Neuronal stem cell (in vitro differentiated cells): ENCODE measurements at places on chromosomes 1 and 21.

DNA sequence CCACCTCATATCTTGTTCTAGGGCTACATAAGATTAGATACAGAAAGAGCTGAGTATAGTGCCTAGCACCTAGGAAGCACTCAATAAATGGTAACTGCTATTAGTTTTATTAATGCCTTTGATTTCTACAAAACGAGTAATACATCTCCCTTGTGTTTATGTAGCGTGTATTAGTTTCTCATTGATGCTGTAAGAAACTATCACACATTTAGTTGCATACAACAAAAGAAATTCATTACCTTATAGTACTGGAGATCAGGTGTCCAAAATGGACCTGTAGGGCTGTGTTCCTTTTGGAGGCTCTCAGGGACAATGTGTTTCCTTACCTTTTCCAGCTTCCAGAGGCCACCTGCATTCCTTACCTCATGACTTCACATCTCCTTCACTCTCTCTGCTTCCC is 961 bp upstream of the ERO1B start:
- DNase-seq = no peak

DNA sequence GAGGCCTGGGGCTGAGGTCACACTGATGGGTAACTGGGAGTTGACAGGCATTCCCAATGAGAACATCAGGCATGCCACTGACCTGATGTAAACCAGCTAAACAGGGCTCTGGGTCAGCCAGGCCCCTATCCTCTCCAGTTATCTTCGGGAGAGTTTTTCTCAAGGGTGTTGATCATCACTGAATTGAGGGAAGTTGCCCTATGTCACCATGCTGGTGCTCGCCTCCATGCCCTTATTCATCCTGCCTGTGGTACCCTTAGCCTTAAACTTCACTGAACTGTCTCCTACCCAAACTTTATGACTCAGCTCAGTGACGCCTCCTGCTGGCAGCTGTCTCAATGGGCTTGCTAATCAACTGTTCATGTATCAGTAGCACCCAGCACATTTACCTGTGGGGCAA is 80.7 kb upstream of the TNR start:
- peak; percentile 29 for DNase-seq

- DNase-seq = no peak
Measured at GRCh38 chr1:168243198-168243597, 17.4 kb downstream of the SFT2D2 start.

DNA sequence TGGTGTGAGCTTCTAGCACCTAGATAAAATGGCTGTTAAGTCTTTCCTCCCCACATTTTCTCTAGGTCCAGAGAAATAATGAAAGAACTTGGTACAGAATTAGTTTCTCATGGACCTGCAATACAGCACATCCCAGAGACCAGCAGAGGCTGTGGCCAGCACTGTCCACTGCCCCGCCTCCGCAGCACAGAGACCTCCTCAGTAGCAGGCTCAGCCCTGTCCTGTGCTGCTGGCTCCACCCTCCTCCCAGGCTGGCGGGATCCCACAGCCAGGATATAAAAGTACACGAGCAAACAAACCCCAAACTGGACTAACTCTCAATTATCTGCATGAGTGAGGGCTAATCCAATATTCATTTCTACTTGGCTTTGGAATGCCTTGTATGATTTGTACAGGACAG is 401.5 kb downstream of the RPS6KC1 start:
- no peak for DNase-seq

GRCh38 chr1:60872426-60873054 is 209.8 kb upstream of the NFIA start:
- DNase-seq = no peak

GRCh38 chr1:172900376-172900997 is 150.3 kb downstream of the TNFSF18 start:
- DNase-seq = no peak

DNA sequence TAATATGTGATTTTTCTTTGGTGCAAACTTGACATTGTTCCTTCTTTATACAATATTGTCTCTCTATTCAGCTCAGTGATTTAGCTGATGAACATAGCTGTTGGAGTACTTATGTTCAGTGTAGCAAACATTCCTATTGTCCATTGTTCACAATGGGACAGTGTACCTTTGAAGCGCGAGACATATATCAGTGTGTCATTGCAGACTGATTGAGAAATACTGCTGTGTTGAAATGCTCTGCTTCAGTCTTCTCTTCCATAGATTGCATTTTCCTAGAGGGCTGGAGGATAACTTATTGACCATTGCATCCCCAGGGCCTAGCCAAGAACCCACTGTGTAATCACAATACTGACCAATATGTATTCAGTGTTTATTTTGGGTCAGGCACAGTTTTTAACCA is 46.5 kb downstream of the HLX start:
- no peak for DNase-seq

GRCh38 chr1:20008391-20008841 is 29.0 kb upstream of the PLA2G2A start:
- DNase-seq = no peak

GRCh38 chr1:69661686-69662085 is 94.0 kb downstream of the LRRC7 start:
- no peak for DNase-seq

- no peak for DNase-seq
Measured at GRCh38 chr1:116904791-116905320, 4.9 kb upstream of the PTGFRN start.

- no peak for DNase-seq
Measured at GRCh38 chr1:29809446-29810120, 573.3 kb downstream of the PTPRU start.

GRCh38 chr1:33094971-33095604 is 14.1 kb downstream of the AZIN2 start:
- peak; percentile 73 for DNase-seq

DNA sequence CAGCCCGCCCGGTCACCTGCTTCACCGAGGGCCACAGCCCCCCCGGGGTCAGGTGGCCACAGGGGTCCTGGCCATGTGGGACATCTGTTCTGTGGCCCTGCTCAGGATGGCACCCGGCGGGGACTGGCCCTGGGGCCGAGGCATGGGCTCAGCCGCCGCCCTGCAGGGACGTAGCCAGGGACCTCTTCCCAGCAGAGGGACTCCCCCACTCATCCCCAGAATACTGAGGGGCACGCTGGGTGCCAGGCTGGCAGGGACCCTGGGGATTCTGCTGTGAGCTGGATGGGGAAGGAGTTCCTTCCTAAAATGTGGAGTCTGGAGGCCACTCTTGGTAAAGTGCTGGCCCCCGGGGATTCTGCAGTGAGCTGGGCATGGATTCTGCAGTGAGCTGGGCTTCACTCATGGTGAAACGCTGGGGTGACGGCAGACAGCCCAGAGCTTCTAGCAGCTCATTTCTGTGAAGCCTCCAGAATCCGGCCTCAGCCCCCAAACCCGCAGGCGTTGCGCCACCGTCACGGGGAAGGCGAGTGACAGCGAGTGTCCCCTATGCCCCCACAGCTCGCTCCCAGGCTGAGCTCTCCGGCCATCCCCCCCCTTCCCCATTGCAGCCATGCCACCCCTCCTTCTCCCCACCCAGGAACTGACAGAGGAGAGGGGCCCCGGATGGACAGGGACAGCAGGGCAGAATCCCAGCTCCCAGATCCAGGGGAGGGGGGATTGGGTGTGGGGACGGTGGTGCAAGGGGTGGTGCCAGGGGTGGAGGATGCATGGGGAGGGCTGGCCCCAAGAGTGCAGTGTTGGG is 1.4 kb downstream of the ITGB2 start:
- no peak for DNase-seq

- DNase-seq = no peak
Measured at GRCh38 chr1:119565131-119565772, 58.2 kb downstream of the HSD3B1 start.

- DNase-seq = no peak
Measured at GRCh38 chr21:46205766-46206162, 21.5 kb upstream of the SPATC1L start.

DNA sequence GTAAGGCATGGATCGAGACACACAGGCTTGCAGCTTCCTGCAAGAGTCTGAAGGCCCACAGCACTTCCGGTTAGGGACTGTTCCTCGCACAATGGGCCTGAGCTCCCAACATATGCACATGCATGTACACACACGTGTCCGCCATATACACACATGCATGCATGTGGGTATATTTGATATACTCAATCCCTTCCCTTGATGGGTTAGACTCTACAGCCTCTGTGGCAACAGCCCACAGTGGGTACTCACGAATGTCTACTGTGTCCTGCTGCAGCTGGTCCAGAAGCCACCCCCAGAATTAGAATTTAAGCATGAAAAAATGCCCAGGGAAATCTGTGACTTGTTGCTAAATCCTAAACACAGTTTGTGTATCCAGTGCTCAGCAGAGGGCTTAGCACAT is 9.9 kb downstream of the F3 start:
- no peak for DNase-seq

- no peak for DNase-seq
Measured at GRCh38 chr1:55820501-55820900, 605.3 kb upstream of the USP24 start.

DNA sequence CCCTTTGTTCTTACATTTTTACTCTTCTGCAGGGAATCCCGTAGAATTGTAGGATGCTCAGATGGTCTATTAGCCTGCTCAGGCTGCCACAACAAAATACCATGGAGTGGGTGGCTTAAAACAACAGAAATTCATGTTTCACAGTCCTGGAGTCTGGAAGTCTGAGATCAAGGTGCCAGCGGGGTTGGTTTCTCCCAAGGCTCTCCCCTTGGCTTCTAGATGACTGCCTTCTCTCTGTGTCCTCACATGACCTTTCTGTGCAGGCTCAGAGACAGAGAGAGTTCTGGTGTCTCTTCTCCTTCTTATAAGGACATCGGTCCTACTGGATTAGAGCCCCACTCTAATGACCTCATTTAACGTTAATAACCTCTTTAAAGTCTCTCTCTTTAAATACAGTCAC is 41.7 kb downstream of the HUNK start:
- no peak for DNase-seq

DNA sequence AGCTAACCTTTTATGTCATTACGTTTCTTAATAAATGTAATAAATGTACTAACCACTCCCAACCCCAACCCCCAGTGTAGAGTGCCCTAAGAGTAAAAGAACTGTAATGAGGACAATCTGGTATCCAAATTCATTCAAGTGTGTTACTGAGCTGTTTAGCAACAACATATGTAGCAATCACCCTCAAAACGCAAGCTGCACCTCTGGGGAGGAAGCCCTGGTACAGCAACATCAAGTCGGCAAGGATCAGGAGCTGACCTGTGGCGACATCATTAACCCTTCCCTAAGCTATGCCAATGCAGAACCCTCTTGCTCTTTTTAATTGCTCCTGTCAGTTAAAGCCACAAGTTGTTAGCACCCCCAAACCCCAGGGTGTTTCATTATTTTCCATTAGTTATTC is 47.1 kb downstream of the STX6 start:
- DNase-seq = no peak

- no peak for DNase-seq
Measured at GRCh38 chr1:244810221-244810620, 25.2 kb upstream of the COX20 start.

DNA sequence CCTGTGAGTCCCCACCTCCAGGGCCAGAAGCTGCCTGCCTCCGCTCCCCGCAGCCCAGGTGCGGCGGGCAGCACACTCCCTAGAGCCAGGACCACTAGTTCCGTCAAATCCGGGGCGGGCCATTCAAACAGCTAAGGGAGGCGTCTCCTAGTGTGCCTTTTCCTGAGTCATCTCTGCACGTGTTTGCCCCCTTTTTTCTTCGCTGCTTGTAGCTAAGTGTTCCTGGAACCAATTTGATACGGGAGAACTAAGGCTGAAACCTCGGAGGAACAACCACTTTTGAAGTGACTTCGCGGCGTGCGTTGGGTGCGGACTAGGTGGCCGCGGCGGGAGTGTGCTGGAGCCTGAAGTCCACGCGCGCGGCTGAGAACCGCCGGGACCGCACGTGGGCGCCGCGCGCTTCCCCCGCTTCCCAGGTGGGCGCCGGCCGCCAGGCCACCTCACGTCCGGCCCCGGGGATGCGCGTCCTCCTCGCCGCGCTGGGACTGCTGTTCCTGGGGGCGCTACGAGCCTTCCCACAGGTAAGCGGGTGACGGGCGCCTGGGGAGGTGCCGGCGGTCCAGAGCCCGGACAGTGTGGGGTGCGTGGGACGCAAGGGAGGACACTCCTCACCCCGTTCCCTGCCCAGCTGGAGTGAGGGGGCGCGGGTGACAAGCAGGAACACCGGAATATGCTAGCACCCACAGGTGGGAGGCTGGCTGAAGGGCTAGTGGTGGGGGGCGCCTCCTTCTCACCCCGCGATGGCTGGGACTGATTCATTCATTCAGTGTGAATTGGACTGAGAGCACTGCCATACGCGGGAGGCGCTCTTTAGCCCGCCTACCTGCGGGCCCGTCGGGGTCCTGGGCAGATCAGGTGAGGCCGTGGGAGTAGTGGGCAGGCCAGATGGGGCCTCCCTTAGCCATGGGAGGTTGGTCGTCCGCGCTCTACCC is at the start of gene TNFRSF8:
Gene TNFRSF8, plus strand, starts transcription at position 163 of the 932 bp plus-strand sequence. Its CDS starts 296 bp downstream, at position 459.
- DNase-seq = no peak

DNA sequence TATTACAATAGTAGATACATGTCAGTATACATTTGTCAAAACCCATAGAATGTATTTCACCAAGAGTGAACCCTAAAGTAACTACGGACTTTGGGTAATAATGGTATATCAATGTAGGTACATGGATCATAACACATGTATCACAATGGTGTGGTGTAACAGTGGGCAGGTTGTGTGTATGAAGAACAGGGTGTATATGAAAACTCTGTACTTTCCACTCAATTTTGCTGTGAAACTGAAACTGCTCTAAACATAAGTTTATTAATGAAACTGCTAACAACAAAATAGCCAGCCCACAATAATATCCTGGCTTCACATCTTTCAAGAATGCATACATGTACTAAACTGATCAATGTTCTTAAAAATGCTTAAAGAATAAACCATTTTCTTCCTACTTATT is 90.2 kb downstream of the RUSC1 start:
- DNase-seq = no peak

- DNase-seq = no peak
Measured at GRCh38 chr1:192951691-192952460, 107.3 kb downstream of the UCHL5 start.

- no peak for DNase-seq
Measured at GRCh38 chr1:211991695-211992094, 43.7 kb downstream of the INTS7 start.

DNA sequence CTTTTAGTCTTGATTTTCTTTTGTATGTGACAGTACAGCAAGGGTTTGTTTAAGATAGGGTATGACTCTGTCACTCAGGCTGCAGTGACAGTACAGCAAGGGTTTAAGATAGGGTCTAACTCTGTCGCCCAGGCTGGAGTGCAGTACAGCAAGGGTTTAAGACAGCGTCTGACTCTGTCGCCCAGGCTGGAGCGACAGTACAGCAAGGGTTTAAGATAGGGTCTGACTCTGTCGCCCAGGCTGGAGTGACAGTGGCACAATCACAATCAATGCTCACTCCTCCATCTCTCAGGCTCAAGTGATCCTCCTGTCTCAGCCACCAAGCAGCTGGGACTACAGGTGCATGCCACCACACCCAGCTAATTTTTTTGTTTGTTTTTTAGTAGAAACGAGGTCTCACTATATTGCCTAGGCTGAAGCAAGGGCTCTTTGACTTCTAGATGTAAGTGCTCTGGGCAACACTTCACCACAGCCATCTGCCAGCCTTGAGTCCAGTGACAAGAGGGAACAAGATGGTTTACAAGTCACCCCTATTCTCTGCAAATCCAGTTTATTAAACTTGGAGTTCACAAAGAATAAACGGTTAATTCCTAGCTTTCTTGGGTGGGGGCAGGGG is 965 bp upstream of the SH2D5 start:
- DNase-seq = no peak
